GM12892 (cell line): ENCODE measurements at places on chromosomes 16 and 17.

GRCh38 chr17:33169580-33170285 lies 123.4 kb downstream of the ASIC2 start:
- DNase-seq: no peak

GRCh38 chr17:77834170-77835115 lies 124.1 kb upstream of the TNRC6C start:
- DNase-seq: peak; percentile 63

GRCh38 chr17:66567234-66568170 lies 265.1 kb downstream of the PRKCA start:
- DNase-seq: peak; percentile 32

GRCh38 chr16:64236316-64236715 lies 885.5 kb downstream of the CDH11 start:
- DNase-seq: no peak
